ENCODE measurements at places on chromosomes 13 and 19.

- DNase-seq = no peak
Observed at GRCh38 chr19:48443731-48444128, 2.1 kb upstream of the GRWD1 start.

- no peak for DNase-seq
Observed at GRCh38 chr13:94090773-94091480, 388.6 kb downstream of the DCT start.

- no peak for DNase-seq
Observed at GRCh38 chr13:38381890-38382289, 32.2 kb downstream of the UFM1 start.

GRCh38 chr13:91349992-91350911 is 2.8 kb downstream of the MIR17HG start:
- DNase-seq = no peak

GRCh38 chr13:98039261-98039660 is 85.8 kb downstream of the IPO5 start:
- DNase-seq = no peak

DNA sequence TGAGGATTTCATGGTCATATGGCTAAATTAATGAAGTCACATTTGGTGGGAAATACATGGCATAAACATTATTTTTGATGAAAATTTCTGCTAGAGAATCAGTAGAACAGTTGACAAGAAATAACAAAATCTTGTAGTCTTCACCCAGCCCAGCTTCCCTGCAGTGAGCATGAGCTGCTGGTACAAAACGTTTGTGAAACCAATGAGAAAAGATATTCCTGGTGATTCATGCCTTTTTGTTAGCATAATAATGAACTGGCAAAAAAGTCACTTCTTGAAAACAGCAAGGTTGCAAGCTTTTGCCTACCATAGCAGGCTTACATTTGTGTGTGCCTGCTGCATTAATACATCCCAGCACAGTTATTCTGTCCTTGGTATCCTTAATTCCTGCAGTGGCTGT is 475.9 kb upstream of the HTR2A start:
- DNase-seq = no peak

- DNase-seq = peak; percentile 94
Observed at GRCh38 chr13:98997738-98998641, 20.1 kb upstream of the DOCK9 start.

- DNase-seq = no peak
Observed at GRCh38 chr13:106496072-106496997, 39.1 kb downstream of the EFNB2 start.

DNA sequence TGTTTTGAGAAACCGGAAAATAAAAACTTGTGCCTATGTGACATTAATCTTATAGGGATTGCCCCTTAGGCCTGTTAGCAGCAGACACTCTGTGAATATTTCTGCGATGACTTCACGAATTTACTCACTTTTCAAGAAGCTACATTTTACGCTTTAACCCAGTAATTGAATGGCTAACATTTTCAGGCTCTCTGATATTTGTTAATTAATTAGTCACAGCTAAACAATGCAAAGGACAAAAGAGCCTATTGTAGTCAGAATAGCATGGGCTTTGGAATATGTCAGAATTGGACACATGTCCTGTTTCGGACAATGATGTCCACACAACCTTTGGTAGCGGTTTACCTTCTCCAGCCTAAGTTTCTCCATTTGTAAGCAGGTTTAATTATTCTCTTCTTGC is 506.6 kb downstream of the EFNB2 start:
- peak; percentile 22 for DNase-seq

GRCh38 chr13:100382785-100383184 is 205.8 kb downstream of the GGACT start:
- DNase-seq = peak; percentile 4

- DNase-seq = no peak
Observed at GRCh38 chr19:38725469-38726283, 18.6 kb downstream of the CAPN12 start.

DNA sequence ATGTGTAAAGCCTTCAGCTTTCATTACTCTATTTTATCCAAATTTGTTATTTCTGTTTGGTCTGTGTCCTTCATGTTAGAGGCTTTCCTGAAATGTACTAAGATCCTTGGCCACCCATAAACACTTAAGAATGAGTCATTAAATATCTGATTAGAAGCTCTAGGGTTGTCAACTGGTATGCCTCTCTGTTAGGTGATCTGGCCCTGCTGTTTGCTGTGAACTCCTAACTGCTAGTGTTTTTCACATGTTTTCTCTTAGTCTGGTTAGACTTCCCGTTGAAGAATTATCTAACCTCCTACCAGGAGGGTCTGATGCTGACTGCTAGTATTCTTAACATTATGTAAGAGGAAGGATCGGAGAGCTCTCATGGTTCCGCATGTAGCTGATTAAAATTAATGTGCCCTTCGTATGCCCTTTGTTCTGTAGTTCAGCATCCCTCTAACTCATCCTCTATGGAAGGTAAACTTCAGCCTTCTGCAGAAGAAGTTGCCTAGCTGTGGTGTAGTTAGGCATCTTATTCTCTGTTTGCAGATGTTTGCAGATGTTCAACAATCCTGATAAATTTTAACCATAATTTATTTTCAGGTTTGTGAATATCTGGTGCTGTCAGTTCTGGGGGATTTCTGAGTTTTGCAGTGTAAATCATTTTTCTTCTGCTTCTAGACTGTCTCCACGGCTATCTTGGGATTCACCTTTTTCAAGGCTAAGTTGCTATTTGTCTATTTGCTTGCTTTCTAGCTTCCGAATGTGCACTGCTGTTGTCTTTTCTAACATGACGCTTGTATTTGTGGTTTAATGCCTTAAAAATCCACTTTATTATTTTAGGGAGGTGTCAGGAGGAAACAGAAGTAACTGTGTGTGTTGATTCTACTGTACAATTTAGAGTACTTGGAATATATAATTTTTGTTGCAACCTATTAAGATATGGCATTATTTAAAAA is 207.2 kb upstream of the SPRY2 start:
- no peak for DNase-seq

DNA sequence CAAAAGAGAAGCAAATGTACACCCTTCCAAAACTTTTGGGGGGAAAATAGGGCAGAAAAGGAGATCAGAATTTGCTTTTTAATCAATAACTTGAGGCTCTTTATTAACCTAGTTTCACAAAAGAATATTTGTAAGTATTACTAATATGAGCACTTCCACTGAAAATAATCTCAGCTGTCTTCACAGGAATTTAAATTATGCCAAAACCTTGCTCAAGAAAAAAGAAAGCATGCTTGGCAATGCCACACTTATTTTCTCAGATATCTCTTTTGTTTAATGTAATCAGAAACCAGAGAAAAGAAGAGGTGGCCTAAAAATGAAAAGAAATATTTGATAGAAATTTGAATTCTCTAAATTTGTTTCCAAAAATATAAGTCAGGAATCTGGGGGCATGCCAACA is 234.9 kb upstream of the GPC6 start:
- no peak for DNase-seq

- no peak for DNase-seq
Observed at GRCh38 chr13:31242916-31243315, 43.1 kb downstream of the B3GLCT start.

GRCh38 chr19:50638600-50638999 is 1.1 kb downstream of the SYT3 start:
- no peak for DNase-seq

DNA sequence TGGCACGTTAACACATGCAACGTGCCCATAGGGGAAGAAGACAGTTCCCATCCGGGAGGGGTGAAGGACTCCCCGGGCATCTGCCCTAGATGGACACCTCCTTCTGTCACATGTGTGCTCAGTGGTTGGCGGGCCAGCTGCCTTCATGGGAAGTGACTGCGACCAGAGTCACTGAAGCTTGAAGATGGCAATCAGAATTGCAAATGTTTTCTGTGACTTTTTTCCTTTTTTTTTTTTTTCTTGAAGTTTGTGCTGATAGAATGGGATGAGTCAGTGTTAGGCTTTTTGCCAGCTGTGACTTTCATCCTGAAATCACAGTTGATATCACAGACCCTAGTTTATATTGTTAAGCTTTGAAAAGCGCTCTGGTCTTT is 109.2 kb upstream of the MCF2L start:
- peak; percentile 22 for DNase-seq

- no peak for DNase-seq
Observed at GRCh38 chr19:58578012-58578925, 5.1 kb upstream of the MZF1 start.

GRCh38 chr13:99658261-99658991 is 157.2 kb downstream of the TM9SF2 start:
- peak; percentile 9 for DNase-seq

- DNase-seq = no peak
Observed at GRCh38 chr13:40961214-40961613, 57.9 kb downstream of the ELF1 start.

- peak; percentile 58 for DNase-seq
Observed at GRCh38 chr19:23777216-23777615, 18.5 kb upstream of the ZNF681 start.

- DNase-seq = peak; percentile 61
Observed at GRCh38 chr13:27450921-27451471, 632 bp upstream of the MTIF3 start.

- no peak for DNase-seq
Observed at GRCh38 chr19:7088999-7089398, 19.5 kb downstream of the ZNF557 start.

- DNase-seq = peak; percentile 71
Observed at GRCh38 chr13:51856027-51856736, 5.6 kb upstream of the CCDC70 start.

DNA sequence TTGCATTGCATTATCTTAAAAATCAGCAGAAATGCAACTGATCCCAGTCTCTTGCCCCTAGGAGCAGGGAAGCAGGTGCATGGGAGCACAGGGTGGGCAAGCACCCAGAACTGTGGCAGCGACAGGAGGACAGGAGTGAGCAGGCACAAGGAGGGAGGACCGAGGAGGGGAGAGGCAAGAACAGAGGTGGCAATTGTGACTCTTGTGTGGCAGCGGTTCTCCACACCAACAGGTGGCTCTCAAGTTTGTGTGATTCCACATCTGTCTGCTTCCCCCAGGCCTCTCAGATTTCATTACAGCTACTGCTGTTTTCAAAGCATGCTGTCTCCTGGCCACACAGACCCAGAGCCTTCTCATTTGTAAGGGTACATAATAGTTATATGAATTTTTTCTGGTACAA is 108.5 kb downstream of the STK24 start:
- DNase-seq = no peak

DNA sequence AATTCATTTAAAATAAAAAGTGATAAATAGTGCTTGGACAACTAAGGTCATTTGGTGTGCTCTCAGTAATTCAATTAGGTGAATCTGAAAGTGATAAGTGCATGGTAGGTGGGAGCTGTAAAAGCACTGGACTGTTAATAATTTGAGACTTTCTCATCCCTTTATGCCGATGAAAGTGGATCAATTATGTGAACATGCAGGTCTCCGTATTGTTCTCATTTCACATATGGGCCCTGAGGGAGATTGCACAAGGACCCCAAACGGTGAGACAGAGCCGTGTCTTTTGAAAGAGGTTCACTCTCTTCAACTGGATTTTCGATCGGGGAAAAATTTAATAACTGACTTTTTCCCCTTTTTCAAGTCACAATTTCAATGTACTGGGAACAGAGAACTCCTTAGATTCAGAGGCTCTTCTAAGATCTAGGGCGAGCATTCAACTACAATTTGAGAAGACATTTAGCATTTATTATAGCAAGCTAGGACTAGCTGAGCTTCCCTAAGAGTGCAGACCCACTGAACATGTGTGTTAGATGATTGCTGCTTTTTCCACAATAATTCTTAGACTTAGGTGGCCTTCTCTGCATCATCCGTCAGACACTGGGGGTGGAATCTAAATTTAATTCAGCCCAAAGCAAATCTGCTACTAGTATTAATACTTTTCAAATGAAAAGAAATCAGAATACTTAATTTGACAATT is 347.6 kb downstream of the OXGR1 start:
- DNase-seq = no peak

DNA sequence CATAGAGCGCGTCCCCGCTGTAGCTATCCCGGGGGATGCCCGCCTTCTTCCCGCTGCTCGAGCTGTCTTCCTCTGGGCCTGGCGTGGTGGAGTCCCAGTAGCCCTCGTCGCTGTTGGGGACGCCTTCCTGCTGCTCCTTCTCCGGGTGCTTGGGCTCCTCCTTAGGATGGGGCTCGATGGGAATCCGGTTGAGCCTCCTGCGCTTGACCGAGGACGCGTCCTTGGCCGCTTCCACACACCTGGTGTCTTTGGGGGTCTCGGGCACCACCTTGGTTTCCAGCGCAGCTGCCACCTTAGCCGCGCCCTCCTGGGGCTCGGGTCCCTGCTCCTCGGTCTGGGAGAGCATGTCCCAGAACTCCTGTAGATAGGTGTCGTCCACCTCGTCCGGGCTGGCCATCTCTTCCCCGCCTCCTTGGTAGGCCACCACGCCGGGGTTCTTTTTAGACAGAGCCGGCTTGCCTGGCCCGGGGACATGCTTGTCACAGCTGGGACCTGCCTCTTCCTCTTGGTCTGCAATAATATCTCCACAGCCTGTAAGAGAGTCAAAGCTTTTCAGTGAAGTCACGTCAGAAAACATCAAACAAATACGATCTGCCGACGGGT is 2.0 kb downstream of the AMER2 start:
- no peak for DNase-seq

GRCh38 chr19:16382775-16383543 is 58.3 kb downstream of the KLF2 start:
- DNase-seq = no peak

GRCh38 chr13:23644126-23644419 is 73.9 kb downstream of the TNFRSF19 start:
- no peak for DNase-seq

- DNase-seq = no peak
Observed at GRCh38 chr19:2578391-2578890, 102.5 kb downstream of the GADD45B start.

GRCh38 chr13:41919031-41919740 is 41.7 kb downstream of the VWA8 start:
- DNase-seq = no peak

DNA sequence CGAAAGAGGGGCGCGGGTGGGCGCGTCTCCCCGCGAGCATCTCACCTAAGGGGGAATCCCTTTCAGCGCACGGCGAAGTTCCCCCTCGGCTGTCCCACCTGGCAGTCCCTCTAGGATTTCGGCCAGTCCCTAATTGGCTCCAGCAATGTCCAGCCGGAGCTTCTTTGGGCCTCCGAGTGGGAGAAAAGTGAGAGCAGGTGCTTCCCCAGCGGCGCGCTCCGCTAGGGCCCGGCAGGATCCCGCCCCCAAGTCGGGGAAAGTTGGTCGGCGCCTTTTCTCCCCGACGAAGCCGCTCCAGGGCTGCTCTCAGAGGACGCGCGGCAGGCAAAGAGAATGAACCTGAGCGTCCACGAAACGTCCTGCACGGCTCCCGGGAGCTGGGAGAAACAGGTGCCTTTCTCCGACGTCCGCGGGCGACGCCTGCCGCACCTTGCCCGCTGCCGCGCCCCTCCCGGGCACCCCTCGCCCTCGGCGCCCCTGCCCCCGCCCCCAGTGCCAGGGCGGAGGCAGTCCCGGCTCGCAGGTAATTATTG is 366 bp upstream of the KL start:
- DNase-seq = no peak

GRCh38 chr19:45138303-45138751 is 22.5 kb downstream of the NKPD1 start:
- DNase-seq = no peak

Measured in foreskin keratinocyte (primary cell).